ENCODE measurements at places on chromosomes 1 and 21.

- peak; percentile 66 for DNase-seq
Measured at GRCh38 chr1:203673550-203674411, 47.1 kb downstream of the ATP2B4 start.

DNA sequence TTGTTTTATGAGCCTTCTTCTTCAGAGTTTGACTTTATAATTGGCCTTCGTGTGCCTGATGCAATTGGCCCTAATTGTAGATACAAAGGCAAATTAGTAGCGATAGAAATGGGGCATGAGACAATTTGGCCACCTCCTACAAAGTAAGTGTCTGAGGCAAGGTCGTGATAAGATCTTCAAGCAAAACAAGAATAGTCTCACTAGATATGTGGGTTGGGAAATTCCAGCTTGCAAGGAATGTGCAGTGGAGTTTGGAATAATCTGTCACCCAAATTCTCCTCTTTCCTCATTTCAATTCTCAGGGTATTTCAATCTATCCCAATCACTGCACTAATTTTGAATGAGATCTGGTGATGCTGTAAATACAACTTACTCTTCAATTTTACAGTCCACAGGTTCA lies 11.4 kb upstream of the TSNAX start:
- DNase-seq = no peak

DNA sequence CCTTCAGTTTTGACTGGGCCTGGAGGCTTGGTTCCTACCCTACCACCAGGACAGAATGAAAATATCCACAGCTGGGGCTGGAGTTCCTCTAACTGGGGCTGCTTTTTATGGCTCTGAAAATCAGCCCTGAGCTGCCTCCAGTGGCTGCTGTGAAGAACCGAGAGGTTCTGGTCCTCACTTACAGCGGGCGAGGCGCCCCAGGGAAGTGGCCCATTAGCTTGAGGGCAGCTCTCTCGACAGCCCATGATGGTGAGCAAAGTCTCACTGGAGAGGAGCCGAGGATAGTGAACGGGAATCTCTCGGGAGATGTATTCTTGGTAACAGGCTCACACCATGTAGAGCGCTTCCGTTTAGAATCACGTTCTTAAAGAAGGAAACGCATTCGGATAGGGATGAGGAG lies 459.7 kb downstream of the KIF26B start:
- DNase-seq = no peak

- DNase-seq = no peak
Measured at GRCh38 chr1:72037745-72038343, 244.5 kb downstream of the NEGR1 start.

- DNase-seq = no peak
Measured at GRCh38 chr1:209307846-209308245, 275.7 kb upstream of the CAMK1G start.

DNA sequence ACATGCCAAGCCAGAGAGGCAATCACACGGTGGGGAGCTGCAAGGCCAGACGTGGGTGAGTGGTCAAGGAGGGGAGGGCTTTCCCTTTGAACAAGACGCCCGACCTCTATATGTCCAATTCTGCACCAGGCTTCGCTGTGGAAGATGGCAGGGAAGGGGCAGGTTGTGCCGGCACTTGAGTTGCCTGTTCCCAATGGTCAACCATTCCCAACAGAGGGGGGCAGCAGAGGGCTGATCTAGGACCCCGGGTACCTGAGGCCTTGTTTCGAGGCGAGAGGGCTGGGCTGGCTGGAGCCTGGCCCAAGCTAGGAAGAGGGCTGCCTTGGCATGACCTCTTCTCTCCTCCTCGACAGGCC lies 64.9 kb downstream of the TMEM53 start:
- peak; percentile 16 for DNase-seq

DNA sequence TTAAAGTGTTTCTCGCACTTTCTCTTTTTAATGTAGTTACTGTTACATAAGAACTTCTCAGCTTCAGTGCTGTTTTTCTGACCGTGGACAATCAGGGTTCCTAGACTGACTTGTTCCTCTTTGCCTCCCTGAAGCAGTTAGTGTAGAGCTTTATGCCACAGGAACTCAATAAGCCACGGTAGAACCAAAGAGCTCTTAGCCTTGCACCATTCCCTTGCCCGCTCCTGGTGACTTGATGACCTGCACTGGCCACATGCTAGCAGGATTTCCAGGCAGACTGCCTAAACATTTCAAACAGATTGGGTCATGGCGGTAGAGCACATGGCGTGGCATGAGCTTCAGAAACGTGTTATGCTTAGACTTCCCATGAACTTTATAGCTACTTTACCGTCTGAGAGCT lies 18.8 kb upstream of the FASLG start:
- DNase-seq = no peak

GRCh38 chr1:78373676-78374075 lies 117.1 kb upstream of the PTGFR start:
- no peak for DNase-seq

Data from T-helper 9 cell (primary cell).